Skin of body (tissue), 3 donors: ENCODE measurements at places on chromosomes 13 and 19. TPM values are rescaled to one million over a fixed set of nuclear protein-coding genes. Genes with fewer than 3 reads are reported as not detected.

ZNF816 gene
- total RNA-seq: 11.4 TPM

GNG8 gene
- not detected for total RNA-seq

TUBB4A gene
- total RNA-seq: 0.49 TPM

SCGB2B2 gene
- total RNA-seq: 0.59 TPM

SLC46A3 gene
- 2.3 TPM for total RNA-seq

ETFB gene
- total RNA-seq: 40.7 TPM

ODAD3 gene
- 0.20 TPM for total RNA-seq

TBXA2R gene
- 1.2 TPM for total RNA-seq

TMTC4 gene
- total RNA-seq: 22.9 TPM

TUBA3C gene
- total RNA-seq: not detected

ZNF546 gene
- 3.6 TPM for total RNA-seq

IL12RB1 gene
- total RNA-seq: 0.10 TPM

WTIP gene
- total RNA-seq: 14.4 TPM

ZNF577 gene
- 16.3 TPM for total RNA-seq

NOVA2 gene
- total RNA-seq: 0.59 TPM

PSG11 gene
- total RNA-seq: 0.10 TPM

SLC6A16 gene
- 0.20 TPM for total RNA-seq

ZNF616 gene
- 12.9 TPM for total RNA-seq

IGFL2 gene
- total RNA-seq: 19.9 TPM

RABAC1 gene
- total RNA-seq: 68.0 TPM

RASAL3 gene
- total RNA-seq: 0.99 TPM

CALR3 gene
- total RNA-seq: not detected

TMPRSS9 gene
- total RNA-seq: 0.20 TPM

S1PR4 gene
- 1.9 TPM for total RNA-seq

ZNF790 gene
- total RNA-seq: 7.0 TPM

SMIM24 gene
- not detected for total RNA-seq

BRSK1 gene
- total RNA-seq: 3.6 TPM

TNFSF13B gene
- total RNA-seq: 3.9 TPM

CRB3 gene
- 9.8 TPM for total RNA-seq
